DMS 273 treated with DMSO at 0.1 percent for 48 hours (cell line): ENCODE measurements at places on chromosomes 7 and 10.

DNA sequence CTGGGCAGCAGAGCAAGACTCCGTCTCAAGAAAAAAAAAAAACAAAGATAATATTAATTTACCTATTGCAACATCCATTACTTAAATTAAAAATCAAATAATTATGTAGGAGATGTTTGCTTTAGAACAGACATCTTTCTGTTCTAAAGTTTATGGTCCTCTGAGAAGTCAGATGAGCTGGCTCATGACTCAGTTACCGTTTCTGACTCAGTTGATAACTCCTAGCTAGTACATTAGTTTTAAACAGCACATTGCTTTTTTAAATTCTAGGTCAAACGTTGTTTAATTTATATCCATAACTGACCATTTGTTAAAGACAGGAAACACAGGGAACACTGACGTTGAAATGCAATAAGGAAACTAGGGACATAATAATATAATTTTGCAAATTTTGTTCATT is 162.7 kb downstream of the ETV1 start:
- DNase-seq = no peak

- DNase-seq = no peak
Measured at GRCh38 chr10:85919491-85920021, 447.0 kb downstream of the GRID1 start.

GRCh38 chr10:132554991-132555647 is 17.5 kb downstream of the INPP5A start:
- DNase-seq = no peak

DNA sequence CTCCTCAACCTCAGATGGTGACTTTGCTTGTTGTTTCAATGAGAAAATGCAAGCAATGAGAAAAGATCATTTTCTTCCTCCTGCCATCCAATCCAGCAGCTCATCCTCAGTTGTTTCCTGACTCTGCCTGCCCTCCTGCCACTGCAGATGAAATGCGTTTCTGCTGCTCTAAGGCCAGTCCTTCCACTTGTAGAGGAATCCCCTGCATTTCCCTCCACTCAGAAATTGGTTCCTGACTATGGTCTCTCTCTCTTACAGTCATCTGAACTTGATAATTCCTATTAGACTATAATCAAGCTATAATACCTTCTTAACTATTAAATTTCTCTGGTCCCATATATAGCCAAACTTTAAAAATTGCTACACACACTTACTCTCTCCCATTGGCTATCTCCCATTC is 14.4 kb downstream of the ITGA8 start:
- DNase-seq = no peak

DNA sequence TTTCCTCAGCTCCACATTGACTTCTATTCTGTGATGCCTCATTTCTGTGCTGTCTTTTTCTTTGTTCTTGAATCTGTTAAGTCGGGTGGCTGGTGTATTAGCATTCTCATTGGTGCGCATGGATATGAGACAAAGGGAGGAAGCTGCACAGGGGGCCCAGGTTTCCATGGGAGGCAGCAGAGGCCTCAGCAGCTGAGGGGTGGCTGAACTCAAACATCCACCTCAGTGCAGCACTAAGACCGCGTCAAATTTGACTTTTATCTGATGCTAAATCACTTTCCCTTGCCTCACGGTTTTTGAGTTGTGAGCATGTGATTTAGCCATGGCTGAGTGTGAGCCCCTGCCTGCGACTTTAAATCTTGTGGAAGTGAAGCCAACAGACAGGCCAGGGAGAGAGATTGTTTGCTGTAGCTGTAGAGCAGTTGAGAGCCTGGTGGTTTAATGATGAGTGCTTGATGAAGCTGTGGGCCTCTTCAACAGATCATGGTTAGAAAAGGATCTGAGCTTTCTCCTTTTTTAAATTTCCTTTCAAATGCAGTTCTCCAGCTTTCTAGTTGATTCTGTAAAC is 193.3 kb upstream of the ZNF804B start:
- DNase-seq = no peak

DNA sequence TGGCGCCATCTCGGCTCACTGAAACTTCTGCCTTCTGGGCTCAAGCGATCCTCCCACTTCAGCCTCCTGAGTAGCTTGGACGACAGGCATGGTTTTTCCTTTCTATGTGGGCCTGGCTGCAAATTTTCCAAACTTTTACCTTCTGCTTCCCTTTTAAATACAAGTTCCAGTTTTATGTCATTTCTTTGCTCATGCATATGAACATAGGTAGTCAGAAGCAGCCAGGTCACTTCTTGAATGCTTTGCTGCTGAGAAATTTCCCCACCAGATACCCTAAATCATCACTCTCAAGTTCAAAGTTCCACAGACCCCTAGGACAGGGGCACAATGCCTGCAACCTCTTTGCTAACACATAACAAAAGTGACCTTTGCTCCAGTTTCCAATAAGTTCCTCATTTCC is 21.6 kb upstream of the RPEL1 start:
- DNase-seq = no peak

- no peak for DNase-seq
Measured at GRCh38 chr10:49759787-49760551, 2.2 kb downstream of the OGDHL start.

GRCh38 chr10:21458126-21458871 is 67.2 kb downstream of the SKIDA1 start:
- no peak for DNase-seq

GRCh38 chr7:44980393-44981034 is 1.7 kb upstream of the MYO1G start:
- DNase-seq = no peak

DNA sequence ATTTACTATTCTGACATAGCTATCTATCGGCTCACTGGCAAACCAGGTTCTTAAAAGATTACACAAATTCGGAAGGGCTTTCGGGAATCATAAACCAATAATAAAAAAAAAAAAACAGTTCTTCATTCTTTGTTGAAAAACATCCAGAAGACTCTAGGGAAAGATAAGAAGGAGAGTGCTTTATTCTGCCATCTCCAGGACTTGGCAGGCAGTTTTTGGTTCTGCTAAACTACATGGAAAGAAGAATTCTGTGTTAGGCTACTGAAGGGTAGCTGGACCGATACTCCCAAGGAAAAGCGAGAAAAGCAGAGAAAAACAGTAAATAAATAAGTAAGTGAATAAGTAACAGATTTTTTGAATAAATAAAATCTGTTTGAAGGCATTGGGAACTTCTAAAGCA is 423.5 kb upstream of the KLF6 start:
- no peak for DNase-seq

DNA sequence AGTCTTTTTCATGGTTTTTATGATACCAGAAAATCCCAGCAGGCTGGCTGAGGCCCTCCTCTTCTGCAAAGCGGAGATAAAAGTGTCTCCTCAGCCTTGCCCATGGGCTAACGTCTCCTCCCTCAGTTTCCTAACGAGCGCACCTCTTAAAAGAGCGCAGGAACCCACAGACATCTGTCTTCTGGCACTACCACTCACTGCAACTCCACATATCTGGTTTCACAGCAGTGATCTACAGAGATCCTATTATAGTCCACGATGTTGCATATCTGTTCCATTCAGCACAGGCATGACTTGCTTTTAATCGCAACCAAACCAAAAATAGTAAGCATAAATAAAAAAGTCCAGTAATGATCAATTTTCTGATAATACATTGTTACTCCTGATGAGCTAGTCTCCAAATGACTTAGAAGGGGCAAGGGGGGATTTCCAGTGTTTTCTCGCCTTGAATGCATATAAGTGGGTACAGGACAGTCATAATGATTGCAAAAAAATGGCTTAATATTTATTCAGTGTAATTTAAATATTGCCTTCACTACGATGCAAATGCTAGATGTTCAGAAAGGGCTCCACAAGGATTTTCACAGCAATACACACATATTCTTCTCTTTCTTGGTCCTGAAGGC is 20.9 kb downstream of the ANKRD22 start:
- DNase-seq = no peak

- no peak for DNase-seq
Measured at GRCh38 chr7:43396187-43396740, 186.6 kb upstream of the STK17A start.

GRCh38 chr10:89118091-89118490 is 89.0 kb downstream of the CH25H start:
- no peak for DNase-seq

DNA sequence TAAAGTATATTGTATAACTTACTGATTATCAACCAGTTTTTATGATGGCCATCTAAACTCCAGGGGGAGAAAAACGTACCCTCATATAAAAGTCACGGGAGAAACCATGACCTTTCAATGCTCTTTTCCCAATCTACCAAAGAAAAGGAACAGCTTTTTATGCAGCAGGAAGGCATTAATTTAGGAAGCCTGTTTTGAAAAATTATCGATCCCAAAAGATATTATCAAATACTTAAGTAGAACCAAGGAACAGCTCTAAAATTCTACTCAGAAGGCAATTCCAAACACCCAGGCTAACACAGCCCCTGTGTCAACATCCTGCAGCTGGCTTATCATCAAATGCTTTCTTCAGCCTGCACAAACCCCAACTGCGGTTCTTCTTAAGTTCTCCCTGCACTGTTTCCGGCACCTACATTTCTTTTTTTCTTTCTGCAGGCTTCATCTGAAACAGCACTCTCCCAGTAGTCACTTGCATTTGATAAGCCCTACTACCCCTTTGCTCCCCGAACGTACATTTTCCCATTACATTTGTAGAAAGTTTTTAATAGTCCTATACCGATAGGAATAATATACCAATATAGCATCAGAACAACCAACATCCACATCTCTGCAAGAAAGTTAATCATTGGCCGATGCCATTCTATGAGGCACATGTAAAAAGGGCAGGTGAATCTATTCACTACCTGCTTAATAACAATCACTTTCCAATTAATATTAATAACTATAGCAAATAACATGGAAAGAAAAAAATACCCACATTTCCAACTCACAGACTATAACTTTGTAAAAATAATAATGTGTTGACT is 47.9 kb downstream of the PIP4K2A start:
- DNase-seq = no peak

DNA sequence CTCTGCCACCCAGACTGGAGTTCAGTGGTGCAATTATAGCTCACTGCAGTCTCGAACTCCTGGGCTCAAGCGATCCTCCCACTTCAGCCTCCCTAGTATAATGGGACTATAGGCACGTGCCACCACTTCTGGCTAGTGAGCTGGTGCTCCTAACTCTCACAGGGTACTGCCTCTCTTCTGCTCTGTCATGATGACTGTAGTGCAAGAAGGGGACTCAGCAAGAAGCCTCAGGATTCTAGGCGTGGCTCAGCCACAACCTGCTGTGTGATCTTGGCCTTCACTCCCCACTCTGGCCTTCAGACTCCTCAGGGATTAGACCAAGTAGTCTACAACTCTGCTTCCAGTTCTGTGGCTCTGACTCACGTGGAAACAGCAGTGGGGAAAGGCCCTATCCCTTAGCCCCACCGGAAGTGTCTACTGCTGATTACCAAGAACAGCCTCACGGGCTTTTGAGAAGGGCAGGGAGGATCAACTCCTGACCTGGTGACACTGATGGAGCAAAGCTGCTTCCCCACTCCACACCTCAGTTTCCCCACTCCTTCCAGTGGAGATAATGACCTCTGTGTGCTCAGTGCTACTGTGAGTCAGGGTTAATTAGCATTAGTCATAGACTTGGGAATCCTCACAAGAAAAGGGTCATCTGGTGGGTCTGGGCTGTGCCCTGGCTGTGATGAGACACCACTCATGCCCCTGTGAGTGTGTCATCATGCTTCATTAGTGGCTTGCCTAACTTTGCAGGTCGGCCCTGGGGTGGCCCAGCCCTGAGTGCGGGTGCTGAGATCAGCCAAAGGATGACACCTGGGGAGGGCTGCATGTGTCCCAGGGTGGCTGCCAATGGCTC is 41.1 kb downstream of the ZC3HC1 start:
- DNase-seq = no peak

- DNase-seq = no peak
Measured at GRCh38 chr7:33781796-33782195, 123.5 kb upstream of the BMPER start.

- DNase-seq = no peak
Measured at GRCh38 chr10:34696423-34696822, 118.7 kb downstream of the PARD3 start.

DNA sequence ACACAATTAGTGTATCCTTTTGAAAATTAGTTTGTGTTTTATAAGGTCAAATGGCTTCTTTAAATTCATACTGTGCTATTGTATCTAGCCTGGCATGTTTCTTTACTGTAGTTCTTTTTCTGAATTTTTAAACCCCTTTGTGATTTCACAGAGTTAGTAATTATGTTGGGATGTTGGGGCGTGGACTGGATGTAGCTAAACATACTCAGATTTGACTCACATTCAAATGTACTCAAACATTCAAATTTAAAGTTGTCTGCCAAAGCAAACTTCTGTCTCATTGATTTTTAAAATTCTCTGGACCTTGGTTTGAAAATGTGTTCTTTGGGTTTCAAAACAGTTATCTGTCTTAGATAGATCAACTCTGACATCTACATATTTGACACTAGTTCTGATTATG is 7.2 kb upstream of the NRP1 start:
- DNase-seq = no peak

GRCh38 chr7:77759294-77759889 is 38.8 kb downstream of the TMEM60 start:
- peak; percentile 32 for DNase-seq

- DNase-seq = no peak
Measured at GRCh38 chr7:70915067-70915466, 216.9 kb upstream of the GALNT17 start.

DNA sequence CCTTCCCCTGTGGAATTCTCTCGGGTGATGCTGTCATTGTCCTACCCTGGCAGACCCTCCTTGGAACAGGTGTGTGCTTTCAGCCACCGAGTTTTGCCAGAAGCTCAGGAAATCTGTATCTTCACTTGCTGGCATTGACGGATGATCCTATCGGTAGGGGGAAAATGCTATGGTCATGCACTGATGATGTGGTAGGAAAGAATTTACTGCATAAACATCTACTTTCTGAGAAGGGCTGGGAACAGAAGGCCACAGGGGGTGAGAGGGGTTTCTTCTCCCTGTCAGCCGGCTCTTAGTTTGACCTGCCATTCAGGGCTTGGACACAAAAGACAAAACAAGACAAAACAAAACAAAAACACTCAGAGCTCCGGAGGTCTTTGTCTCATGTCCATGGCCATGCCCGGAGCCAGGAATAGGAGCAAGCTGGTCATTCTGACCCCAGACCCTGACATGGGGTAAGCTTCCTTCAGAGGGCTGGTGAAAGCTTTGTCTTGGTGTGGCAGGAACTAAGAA is 43.6 kb upstream of the CARD11 start:
- DNase-seq = no peak

- no peak for DNase-seq
Measured at GRCh38 chr10:5975641-5976473, 1.5 kb downstream of the IL15RA start.

DNA sequence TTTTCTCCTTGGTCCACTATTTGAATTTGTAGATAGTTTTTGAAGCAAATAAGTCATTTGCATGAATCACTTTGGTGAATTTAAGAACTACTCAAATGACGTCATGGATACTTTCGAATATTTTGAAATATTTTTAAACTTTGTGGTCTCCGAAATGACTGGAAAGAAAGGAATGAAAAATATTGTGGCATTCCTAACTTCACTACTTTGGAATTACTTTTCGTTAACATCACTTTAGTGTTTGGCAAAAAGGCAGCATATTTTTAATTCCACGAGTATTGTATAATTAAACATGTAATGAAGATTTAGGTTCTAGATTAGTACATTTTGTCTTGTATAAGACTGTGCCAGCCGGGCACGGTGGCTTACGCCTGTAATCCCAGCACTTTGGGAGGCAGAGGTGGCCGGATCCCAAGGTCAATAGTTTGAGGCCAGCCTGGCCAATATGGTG is 35.3 kb upstream of the ZRANB1 start:
- no peak for DNase-seq

- no peak for DNase-seq
Measured at GRCh38 chr10:51029172-51029641, 45.1 kb upstream of the PRKG1 start.
